NCI-H510A (cell line): ENCODE measurements at places on chromosomes 2 and 18.

DNA sequence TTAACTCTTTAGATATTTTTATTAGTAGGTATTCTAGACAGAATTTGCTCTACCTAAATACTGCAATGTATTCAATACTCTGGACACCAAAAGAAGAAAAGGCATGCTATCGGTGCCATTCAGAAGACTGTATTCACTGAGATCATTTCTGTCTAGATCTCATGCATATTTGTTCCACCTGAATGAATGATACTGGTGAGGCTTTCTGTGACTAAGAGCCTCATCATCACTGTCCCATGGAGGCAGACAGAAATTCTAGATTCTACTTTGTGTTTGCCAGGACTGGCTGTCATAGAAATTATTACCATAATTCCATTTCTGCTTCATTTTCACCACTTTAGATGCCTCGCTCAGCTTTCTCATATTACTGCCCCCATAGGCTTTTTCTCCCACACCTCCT lies 340.7 kb downstream of the MBD2 start:
- DNase-seq, result no peak

- DNase-seq, result no peak
Measured at GRCh38 chr2:129189617-129190319, 789.7 kb upstream of the RAB6C start.

DNA sequence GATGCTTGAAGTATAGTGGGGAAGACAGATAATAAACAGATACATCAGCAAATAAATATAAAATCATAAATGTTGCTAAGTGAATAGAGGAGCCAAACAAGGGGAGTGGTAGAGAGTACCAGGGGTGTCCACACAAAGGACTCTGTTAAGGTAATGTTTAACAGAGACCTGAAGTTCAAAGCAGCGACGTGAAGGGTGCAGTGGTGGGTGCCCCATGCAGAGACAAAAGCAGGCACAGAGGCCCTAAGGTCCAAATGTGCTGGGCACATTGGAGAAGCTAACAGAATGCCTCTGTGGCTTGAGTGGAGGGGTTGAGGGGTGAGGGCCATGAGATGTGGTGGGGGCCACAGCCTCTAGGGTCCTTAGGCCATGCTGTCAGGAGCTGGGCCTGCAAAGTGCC lies 109.1 kb downstream of the POLE4 start:
- no peak for DNase-seq

GRCh38 chr2:33344230-33344629 lies 132.2 kb upstream of the RASGRP3 start:
- no peak for DNase-seq

- no peak for DNase-seq
Measured at GRCh38 chr2:227117027-227117426, 47.0 kb downstream of the COL4A4 start.

- DNase-seq, result no peak
Measured at GRCh38 chr2:31148514-31148913, 10.3 kb upstream of the GALNT14 start.

GRCh38 chr2:178422097-178422496 lies 28.9 kb downstream of the PRKRA start:
- no peak for DNase-seq

DNA sequence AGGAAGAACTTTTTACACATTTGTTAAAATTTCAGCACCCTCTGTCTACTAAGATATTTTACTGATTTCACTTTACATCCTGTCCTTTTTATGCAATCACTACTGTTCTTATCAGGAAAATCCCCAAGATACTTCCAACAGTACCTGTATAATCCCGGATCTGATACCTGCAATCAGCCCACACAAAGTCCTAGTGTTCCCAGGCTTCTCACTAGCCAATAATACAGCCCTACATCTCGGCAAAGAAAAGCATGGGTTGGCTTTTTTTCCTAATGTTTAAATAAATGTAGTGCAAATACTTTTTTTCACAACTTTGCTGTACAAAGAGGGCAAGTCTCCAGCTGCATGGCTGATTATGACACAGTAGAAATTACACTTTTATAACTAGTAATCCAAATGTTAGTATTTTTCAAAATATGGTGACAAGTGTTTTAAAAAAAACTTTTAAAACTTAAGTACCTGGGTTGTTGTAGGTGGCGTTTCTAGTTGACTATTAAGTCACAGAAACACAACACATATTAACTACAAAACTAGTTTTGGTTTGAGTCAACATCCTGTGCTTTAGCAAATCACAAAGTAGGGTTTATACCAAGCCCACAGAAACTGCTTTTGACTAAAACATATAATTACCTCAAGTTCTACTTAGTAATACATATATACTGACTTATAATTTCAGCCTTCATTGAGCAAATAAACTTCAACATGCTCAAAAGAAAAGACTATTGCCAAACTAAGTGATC lies 19.5 kb downstream of the CNOT11 start:
- no peak for DNase-seq

GRCh38 chr18:11154368-11154989 lies 5.1 kb upstream of the PIEZO2 start:
- no peak for DNase-seq

DNA sequence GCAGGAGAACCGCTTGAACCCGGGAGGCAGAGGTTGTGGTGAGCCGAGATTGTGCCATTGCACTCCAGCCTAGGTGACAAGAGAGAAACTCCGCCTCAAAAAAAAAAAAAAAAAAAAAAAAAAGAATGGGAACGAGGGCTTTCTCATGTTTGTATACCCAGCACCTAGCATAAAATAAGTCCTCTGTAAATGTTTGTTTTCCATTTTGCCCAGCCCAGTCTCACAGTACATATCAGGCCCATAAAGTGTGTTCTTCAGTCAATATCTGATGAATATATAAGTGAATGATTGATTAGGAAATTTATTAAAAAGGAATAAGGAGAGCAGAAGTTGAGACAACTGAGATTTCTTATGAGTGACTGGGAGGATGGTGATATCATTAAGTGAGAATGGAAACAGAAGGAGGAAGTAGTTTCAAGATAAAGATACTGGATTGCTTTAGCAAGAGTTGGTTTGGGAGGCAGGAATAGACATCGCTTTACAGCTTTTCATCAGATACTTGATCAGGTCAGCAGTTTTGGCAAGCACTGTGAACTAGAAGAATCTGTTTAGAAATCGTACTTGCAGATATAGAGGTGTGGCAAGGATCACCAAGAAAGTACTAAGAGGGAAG lies 327.5 kb downstream of the KIAA1328 start:
- DNase-seq, result no peak

DNA sequence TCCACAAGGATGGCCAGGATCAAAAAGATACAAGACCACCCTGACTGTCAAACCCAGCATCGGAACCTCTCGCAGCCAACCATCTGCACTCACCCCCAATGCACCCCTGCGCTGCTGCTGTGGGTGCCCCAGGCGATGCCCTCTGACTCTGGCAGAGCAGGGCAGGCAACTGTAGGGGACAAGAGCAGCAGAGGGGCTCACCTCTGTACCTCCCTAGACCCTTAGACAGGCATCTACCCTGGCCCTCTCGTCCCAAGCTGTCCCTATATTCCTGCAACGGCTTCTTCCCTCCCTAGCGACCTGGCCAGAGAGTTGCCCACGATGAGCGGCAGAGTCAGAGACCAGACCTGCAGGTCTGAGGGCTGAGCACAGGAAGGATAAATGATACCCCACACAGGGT lies 128.2 kb downstream of the HDAC4 start:
- DNase-seq, result no peak

DNA sequence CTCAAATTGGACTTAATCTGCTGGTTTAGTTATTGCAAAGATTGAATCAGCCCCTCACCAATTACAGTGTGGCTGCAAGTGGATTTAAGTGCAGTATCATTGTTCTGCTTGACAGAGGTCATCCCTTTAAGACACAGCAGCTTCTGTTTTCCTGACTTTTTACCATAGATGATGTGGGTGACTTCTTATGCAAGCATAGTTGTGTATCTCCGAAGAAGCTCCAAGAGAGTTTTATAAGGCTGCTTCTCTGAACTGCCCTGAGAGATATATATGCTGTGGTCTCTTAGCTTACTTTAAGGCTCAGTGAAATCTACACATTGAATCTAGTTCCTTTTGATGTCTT lies 3.5 kb downstream of the TRIB2 start:
- no peak for DNase-seq

GRCh38 chr2:200472853-200473464 lies 36.9 kb downstream of the KCTD18 start:
- DNase-seq, result no peak

DNA sequence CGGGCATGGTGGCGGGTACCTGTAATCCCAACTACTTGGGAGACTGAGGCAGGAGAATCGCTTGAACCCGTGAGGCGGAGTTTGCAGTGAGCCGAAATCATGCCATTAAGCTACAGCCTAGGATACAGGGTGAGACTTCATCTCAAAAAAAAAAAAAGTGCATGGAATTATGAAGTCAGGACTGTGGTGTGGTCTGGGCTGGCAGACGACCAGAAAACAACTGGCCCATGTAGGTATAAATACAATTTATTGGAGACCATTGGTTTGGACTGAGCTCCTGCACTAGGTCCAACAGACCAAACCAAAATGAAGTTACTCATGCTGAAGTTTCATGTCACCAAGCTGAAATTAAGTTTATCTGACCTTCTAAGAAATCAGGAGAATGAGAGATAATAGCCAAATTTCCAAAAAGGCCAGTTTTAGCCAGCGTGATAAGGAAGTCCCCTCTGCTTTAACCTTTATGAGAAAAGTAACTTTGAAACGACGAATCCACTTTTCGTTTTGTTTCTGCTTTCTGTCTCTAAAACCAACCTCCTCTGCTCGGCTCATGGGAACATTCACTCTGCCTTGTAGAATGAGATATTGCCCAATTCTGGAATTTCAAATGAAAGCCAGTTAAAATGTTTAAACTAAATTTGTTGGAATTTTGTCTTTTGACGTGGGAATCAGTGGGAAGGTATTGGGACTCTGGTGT lies 17.7 kb upstream of the RAB10 start:
- no peak for DNase-seq

DNA sequence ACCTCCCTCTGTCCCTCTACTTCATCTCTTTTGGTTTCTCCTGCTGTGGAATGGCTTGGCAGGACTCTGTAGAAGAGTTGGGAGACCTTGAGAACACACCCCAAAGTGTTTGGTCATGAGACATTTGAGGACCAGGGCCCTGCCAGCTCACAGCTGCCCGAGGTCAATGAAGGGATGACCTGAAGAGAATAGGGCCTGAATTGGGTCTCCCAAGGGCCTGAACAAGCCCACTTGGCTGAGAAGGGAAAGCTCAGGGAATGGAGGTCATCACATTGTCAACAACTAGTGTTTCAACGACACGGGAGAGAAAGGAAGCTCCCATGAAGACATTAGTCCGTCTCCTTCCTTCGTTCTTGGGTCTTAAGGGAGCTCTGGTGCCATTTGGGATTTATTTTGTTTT lies 52.8 kb downstream of the TTC32 start:
- DNase-seq, result no peak
